ENCODE measurements at places on chromosomes 3 and 15.

DNA sequence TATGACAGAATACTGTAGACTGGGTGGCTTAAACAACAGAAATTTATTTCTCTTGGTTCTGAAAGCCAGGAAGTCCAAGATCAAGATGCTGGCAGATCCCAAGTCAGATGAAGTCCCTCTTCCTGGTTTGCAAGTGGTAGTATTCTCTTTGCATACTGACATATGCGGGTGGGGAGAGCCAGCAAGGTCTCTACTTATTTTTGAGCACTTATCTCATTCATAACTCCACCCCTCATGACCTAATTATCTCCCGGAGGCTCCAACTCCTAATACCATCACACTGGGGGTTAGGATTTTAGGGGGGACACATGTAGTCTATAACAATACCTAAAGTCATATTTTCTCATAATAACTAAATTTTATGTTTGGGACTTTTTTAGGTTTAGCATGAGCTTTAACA lies 65.3 kb downstream of the BLM start:
- DNase-seq = no peak

- DNase-seq = peak; percentile 52
These were observed 202.6 kb downstream of the KLHL25 start for GRCh38 chr15:85592148-85592547.

- no peak for DNase-seq
These were observed 46.4 kb downstream of the GJD2 start for GRCh38 chr15:34708422-34708821.

DNA sequence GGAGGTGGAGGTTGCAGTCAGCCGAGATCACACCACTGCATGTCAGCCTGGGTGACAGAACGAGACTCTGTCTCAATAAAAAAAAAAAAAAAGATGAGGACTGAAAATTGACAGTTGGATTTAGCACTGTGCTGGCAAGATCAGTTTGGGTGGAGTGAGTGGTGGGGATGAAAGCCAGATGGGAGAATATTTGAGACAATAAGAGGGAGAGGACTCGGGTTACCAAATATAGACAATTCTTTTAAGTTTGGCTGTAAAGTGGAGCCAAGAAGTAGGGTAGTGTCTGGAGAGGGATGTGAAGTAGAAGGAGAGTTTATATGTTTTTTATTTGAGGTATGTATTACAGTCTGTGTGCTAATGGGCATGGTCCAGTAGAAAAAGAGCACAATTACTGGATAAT lies 20.4 kb downstream of the TMOD3 start:
- DNase-seq = no peak

GRCh38 chr3:40996382-40996781 lies 202.9 kb upstream of the CTNNB1 start:
- no peak for DNase-seq

DNA sequence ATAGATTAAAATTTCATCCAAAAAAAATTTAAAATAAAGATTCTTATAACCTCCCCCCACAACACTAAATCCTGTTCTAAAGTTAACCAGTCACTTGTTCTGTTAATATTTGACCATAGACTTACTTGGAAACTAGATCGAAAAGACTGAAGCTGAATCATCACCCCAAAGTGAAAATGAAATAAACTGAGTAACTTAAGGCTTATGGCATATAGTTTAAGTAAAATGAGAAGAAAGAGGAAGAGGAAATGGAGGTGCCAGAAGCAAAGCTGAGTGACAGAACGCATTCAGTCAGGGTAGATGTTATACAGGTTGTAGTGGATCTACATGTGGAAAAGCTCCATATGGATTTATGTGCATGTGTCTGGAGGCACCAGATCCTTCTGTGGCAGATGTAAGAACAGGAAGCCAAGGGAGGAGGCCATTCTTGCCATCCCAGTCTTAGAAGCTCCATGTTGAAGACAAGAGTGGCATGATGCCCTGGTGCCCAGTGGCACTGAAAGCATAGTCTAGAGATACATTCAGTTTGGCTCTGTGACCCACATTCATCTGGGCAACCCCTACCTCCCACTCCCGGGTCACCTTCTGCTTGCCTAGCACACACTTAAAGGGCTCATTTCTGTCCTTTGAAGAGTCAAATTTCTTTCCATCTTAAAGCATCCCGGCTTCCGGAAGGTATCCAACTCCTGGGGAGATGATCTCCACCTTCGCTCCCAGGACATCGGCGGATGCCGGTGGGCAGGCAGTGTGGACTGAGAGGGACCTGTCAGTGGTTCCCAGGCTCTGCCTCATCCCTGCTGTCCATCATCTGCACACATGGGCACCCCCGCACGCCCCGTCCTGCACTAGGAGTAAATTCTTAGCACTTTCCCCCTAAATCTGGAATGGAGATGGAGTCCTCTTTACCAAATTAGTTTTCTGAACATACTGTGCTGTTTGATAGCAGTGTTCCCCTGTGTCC lies 90.8 kb downstream of the NEO1 start:
- no peak for DNase-seq

GRCh38 chr3:31962801-31963205 lies 18.3 kb downstream of the OSBPL10 start:
- no peak for DNase-seq

- no peak for DNase-seq
These were observed 126.0 kb downstream of the MYLK start for GRCh38 chr3:123758081-123758564.

GRCh38 chr3:55245351-55245750 lies 241.8 kb downstream of the WNT5A start:
- no peak for DNase-seq

- DNase-seq = no peak
These were observed 240.5 kb upstream of the HES1 start for GRCh38 chr3:193895409-193895808.

GRCh38 chr3:195176776-195177175 lies 94.2 kb downstream of the XXYLT1 start:
- DNase-seq = no peak

DNA sequence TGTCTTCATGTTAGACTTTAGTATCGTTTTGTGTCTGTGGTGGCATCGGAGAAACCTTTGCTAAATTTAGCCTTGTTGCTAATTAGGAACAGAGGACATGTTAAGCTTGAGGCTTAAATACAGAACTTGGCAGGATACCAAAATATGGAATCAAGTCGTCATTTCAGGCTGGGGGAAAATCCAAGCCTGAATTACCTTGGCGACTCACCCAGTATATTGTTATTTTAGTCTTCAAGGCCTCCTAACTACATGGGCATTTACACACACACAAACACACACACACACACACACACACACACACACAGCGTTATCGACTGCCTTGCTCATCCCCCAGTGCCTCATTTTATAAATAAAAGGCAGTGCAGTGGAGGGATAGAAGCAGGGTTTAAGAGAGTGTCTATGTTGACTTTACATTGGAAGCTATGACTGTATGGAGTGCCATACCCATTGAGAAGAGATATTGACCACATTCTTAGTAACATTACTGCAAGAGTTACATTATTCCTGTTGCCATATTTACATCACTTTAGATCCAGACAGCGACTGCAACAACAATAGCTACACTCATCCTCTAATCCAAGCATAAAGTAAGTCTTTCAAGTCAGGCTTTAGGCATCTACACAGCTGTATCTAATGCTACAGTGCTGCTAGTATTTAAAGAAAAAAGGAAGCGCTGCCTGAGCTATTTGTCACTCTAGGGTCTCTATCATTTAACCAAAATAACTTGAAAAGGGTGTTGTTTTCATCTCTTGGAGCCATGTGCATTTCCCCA lies 210.8 kb upstream of the SEMA6D start:
- DNase-seq = peak; percentile 44

DNA sequence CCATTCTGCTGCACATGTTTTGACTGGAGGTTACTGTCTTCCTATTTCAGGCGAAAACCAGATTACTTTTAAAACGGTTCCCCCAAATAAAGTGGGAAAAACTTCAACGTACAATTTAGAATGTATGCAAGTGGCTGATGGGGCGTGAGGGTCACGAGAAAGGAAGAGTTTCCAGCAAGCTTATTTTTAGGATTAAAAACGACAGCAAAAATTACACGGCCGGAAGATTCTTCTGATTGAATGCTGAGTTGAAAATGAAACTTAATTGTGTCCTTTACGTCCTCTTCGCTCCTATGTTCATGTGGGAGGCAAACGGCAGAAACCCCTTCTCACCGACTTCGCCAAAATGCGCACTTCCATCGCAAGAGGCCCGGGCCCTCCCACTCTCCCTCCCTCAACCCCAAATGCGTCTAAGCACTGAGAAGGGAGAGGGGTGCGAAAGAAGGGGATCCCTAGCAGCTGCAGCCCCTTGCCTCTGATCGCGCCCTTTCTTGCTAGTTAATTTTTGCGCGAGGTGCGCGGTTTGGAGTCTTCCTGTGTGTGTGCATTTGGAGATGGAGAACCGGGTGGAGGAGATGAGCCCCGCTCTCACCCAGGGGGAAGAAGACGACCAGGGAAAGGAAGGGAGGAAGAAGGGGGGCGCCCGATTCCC lies 656 bp downstream of the CD47 start:
- DNase-seq = no peak

DNA sequence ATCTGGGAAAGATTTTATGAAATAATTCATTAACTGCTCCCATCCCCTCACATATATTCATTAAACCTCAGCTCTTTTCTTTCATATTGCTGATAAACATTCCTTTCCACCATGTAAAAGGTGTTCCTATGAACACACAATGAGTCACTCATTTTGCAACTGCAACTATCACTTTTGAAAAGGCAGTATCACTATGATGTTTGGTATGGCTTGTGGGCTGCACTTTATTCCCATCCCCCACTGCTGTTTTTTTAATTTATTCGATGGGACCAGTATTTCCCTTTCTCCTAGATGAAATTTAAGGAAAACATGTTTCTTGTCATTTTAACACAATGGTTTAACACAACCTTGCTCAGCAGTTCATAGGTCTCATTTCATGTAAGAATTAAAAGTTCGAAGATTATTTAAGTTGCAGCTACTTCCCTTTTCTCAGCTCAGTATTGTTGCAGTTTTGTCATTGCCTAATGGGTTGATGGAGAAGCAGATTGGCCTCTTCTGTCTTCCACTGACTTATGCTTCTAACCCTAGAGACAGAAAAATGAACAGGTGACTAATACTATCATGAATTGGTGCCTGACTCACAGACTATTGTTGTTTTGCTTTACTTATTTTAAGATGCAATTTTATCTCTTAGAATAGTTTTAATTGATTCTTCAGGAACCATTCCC lies 280.3 kb downstream of the ZPLD1 start:
- no peak for DNase-seq

- DNase-seq = no peak
These were observed 22.6 kb upstream of the CACNA2D2 start for GRCh38 chr3:50525987-50526386.

GRCh38 chr3:177676148-177676547 lies 478.9 kb upstream of the TBL1XR1 start:
- DNase-seq = no peak

DNA sequence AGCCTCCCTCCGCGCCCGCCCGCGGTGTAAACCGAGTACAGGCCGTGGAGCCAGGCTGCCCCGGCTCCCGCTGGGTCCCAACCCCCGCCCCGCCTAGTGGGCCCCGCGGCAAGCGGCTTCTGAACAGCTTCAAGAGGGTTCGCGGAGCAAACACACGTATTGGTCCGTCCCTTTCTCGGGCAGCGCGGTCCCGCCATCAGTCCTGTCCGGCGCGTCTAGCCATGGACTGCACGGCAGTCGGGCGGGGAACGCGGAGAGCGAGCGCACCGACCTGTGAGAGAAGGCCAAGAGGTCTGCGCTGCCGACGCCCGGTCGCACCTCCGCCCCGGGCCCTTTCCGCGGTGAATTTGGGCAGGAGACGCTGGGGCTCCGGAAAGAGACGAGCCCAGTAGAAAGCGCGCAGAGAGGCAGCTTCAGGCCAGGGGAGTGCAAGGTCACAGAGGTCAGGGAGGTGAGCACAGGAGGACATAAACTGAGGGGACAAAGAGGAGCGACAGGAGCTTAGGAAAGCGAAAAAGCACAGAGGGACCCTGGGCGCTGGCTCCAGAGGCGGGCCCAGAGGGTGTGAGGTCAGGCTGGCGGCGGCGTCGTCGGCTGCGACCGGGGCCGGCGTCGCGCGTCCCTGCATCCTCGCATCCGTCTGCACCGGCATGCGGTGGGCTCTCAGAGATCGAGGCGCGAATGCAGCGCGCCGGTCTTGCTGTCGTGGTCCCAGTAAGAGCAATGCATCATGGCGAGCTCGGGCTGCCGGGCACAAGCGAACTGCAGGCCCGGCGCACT lies 1.8 kb downstream of the FOXL2 start:
- DNase-seq = no peak

DNA sequence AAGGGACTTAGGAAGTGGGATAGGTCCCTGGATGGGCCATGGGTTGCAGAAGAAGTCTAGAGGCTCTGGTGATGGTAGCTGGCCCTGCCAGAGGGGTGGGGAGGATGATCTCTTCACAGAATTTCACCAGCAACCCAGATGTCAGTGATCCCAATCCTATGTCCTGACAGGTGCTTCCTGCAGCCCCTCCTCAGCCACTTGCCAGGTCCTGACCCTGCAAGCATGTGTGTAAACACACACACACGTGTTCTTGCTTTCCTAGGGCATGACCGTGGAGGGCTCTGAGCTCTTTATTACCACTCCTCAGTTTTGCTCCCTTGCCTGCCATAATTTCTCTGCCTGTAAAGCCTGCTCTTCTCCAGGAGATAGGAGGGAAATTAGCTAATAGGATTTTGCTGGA lies 12.5 kb downstream of the TEX264 start:
- no peak for DNase-seq

DNA sequence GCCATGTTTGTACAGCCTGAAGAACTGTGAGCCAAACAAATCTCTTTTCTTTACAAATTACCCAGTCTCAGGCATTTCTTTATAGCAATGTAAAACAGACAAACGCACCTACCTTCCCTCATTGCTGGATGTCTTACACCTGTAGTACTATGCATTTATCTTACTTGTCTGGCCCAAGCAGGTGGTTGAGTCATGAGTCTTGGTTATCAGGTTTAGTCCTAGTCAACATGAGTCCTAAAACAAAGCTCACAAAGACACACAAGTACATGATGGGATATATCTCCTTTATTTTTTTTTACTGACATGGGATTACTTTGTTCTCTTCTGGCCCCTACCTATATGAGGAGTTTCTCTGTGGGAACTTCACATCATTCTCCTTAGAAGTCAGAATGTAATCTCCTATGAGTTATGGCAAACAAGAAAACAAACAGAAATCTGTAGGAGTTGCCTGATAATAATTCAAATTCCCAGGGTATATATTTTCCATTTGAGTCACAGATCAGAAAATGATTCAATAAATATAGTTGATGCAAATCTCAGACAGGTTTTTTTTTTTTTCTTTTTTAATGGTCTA lies 33.6 kb upstream of the PLSCR2 start:
- no peak for DNase-seq

GRCh38 chr3:192054881-192055280 lies 593.9 kb downstream of the PYDC2 start:
- DNase-seq = no peak

GRCh38 chr3:39637807-39638206 lies 170.3 kb downstream of the MOBP start:
- no peak for DNase-seq

DNA sequence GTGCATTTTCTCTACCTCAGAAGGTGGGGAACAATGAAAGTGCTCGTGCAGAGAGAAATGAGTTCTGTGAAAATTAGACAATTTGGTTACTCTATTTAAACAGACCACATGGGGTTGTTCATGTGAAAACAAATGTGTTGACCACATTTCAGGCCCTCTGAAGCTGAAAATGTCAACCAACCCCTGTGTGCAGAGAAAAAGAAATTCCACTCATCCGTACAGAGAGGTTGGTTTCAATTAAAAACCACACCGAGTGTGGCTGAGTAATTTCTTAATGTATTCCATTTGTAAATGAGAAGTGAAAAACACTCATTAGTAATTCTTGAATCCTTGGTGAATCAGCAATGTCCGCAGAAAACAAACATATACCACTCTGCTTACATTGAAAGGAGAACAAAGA lies 46.9 kb upstream of the SLC7A14 start:
- DNase-seq = no peak

- DNase-seq = no peak
These were observed 10.6 kb upstream of the SH3BP5 start for GRCh38 chr3:15342945-15343344.

Measured in AG04449 (cell line).